Right renal pelvis (tissue), 4 donors: ENCODE measurements at places on chromosomes 5 and 9.
A peak's percentile ranks its signal among the peaks of the same experiment; 100 is the strongest.

GRCh38 chr9:131999692-132000551 is 79.7 kb downstream of the MED27 start:
- no peak for DNase-seq

DNA sequence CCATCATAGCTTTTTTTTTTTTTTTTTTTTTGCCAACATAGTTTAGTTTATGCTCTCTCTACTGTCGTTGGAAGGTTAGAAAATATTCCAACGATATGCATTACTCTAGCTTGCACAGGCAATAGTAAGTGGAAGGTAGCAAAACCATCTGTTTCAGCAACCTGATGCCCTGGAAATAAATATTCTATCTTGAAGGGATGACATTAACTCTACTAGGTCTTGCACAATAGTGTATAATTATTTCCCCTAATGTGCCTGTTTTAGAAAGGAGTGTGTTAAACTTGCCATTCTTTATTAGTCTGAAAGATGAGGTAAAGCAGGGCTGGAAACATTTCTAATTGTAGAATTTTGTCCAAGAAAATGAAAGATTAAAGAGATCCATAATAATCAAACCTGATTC is 111.0 kb downstream of the PCSK5 start:
- no peak for DNase-seq

DNA sequence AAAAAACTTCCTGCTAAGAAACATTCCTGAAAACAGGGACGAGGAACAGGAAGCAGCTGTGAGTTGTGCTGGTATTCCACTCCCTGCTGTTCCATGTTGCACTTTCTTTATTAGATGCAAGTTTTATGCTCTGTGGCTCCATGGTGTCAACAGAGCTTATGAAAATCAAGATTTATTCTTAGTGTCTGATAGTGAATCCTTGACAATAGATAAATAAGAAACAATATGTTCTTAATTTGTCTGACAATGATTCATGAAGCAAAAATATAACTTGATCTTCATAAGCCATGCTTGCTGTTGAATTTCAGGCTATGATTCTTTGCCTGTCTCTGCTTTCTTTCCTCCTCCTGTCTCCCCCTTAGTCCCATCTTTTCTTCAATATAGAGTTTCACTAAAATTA is 119.6 kb downstream of the DROSHA start:
- DNase-seq, result no peak

- DNase-seq, result no peak
These were observed 57.7 kb downstream of the APC start for GRCh38 chr5:112795342-112795741.

- no peak for DNase-seq
These were observed 14.8 kb upstream of the COL5A1 start for GRCh38 chr9:134626571-134627416.

DNA sequence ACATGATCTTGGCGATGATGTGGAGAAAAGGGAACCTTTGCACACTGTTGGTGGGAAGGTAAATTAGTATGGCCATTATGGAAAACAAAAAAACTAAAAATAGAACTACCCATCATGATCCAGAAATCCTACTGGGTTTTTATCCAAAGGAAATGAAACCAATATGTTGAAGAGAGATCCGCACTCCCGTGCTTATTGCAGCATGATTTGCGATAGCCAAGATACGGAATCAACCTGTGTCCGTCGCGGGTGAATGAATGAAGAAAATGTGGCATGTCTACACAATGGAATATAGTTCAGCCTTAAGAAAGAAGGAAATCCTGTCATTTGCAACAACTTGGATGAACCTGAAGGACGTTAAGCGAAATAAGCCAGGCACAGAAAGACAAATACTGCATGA is 84.5 kb downstream of the TTLL11 start:
- no peak for DNase-seq

GRCh38 chr9:86535406-86535915 is 181.3 kb upstream of the TUT7 start:
- no peak for DNase-seq

DNA sequence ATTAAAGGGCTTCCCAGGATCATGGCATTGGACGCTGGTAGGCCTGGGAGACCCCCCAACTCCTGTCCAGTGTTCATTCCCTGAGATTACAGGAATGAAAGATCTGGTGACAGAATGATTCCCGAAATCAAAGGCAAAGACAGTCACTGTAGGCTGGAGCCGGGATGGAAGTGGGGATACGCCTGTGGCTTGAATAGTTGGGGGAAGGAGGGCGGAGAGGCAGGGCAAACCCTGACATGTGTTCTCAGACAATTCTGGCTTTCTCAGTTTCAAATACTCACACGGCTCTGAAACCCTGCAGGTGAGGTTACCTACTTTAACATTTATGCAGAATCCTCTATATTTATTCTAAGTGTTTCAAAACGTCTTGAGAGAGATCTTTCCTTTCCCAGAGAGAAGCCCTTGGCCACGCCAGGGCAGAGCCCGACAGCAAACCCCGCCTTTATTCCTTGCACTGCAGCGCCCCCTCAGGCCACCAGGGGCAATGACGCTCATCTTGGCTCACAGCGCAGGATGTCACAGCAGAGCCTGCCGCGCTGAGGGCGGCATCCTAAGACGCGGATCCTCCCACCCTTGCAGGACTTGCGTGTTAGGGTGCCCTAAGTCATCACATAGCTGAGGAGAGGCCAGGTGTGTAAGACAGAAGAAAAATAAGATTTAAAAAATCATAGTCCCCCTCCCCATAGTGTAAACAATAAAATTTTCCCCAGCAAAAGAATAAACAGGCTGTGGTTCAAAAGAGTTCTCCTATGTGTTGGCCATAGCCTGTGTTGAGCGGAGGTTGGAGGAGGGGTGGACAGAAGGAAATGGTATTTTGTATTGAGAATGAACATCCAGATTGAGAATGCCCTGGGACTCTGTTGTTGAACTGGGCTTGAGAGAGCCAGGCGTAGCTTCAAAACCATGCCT is 284.5 kb downstream of the NTRK2 start:
- DNase-seq, result peak; percentile 66

DNA sequence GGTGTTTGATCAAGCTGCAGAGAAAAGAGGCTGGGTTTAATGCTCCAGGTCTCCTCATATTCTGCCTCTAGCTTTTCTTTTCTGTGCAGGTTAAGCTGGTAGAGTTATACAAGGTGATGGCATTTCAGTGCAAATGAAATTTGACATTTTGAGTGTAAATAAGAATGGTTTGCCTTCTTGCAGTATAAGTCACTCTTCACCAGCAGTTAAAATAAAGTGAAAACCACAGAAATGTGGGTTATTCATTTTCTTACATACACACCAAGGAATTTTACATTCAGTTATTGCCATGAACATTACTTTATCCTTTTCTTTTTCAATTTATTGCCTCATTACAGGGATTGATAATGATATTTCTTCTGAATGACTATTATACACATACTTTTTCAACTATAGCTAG is 337.5 kb upstream of the PCSK5 start:
- DNase-seq, result no peak

DNA sequence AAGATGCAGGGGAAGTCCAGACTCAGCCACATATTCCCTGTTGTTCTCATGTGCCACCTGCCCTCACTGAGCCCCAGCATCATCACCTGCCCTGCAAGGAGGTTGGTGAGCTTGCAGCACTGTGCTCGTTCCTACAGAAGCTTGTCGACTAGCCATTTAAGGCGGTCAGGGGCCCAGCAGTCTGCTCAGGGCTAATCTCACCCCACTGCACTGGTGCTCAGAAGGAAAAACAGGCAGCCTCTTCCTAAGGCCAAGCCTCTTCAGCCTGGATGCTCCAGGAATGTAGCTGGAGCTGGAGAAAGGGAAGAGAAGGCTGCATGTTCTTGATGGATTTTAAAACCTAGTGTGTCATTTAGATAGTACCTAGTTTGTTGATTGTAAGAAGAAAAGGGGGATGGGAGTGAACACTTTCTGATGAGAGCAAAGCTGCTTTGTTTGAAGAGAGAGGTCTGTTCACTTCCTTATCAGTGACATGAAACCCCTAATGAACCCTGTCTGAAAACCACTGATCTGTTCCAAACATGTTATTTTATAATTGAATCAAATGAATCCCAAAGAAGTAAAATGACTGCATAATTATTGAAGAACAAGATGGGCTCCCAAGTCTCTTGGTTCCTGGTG is 10.6 kb upstream of the ASPN start:
- DNase-seq, result no peak

DNA sequence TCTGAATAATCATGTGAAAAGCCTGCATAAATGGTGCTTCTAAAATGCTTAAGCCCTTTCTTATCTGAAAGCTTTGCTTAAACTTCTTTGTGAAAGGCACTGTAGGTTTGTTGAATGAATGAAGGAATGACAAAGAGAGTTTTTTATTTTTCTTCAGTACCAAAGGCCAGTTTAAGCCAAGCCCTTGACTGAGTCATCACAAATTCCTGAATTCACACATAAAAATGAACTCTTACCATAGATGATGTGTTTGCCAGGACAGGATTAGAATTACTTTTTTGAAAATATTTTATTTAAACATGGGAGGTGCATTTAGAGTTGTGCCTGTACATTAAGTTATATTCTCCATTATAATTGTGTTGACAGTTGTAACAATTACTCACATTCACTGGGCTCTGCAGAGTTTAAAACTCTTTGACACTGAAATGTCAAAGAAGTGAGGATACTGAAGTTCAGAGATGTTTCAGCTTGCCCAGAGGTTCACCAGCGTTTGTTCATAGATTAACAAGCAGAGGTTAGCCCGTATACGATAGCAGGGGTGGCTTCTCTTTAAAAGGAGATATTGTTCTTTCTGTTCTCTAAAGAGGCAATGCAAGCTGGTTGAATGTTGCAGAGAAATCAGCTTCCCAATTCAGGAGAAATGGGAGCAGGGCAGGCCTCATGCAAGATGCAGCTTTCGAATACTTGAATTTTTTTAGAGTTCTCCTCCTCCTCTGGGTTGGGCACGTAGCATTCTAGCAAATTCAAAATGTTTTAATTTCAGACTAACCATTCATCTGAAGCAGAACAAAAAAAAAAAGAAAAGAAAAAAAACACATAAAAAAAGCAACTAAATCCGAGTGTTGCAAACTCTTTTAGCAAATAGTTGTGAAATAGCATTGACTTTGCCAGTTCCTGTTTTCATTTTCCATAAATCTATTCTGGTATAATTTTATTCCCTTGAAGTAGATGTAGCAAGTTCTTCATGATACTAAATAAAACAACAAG is 358.7 kb upstream of the KLF4 start:
- DNase-seq, result no peak
